ENCODE measurements at places on chromosomes 12 and 14. TPM values are rescaled to one million over a fixed set of nuclear protein-coding genes. Genes with fewer than 3 reads are reported as not detected.
A peak's percentile ranks its signal among the peaks of the same experiment; 100 is the strongest.

DNA sequence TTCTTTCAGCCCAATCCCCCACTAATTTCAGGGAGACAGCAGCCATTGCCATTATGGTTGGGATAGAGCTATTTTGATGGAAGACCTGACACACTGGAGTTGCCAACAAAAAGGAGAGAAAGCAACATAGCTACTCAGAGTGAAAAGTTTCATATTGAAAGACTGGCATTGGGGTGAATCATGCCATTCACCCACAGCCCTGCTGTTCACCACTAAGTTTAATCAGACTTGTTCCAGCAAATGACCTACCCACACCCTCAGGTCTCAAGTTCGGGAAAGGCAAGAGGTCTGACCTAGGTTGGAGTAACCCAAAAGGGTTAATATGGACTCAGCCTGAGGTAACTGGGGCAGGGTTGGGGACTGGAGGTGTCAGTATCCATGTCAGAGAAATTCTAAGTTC, 169.2 kb downstream of the PAWR start:
- H3K36me3 ChIP-seq: no peaks in the 10 kb centered on the region
- H3K27ac ChIP-seq: no peak overlapping the region
- H3K27me3 ChIP-seq: no peaks in the 10 kb centered on the region
- no peak for DNase-seq
- H3K4me1 ChIP-seq: no peaks in the 10 kb centered on the region

- H3K4me3 ChIP-seq: no peak overlapping the region
- H3K27me3 ChIP-seq: no peaks in the 10 kb centered on the region
- no peaks in the 10 kb centered on the region for H3K36me3 ChIP-seq
- no peak overlapping the region for H3K27ac ChIP-seq
- DNase-seq: no peak
Observed at GRCh38 chr12:92000597-92000996, 145.0 kb downstream of the BTG1 start.

DNA sequence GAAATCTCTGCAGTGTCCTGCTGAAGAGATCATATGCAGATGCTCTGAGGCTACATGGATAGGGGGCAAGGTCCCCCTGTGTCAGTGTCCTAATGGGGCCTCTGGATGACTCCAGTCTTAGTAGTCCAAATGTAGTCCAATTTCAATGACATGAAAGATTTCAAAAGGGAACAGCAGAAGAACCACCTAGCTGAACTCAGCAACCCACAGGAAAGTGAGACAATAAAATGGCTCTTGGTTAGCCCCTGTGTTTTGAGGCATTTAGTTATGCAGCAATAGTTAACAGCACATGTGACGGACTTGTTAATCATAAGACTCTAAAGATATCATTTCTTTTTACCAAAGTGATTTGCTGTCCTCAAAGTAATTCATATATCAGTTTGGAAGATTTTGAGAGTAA, 22.7 kb downstream of the CCDC198 start:
- H3K4me1 ChIP-seq: no peaks in the 10 kb centered on the region
- no peak overlapping the region for H3K4me3 ChIP-seq
- H3K27me3 ChIP-seq: no peaks in the 10 kb centered on the region
- H3K36me3 ChIP-seq: no peaks in the 10 kb centered on the region

DNA sequence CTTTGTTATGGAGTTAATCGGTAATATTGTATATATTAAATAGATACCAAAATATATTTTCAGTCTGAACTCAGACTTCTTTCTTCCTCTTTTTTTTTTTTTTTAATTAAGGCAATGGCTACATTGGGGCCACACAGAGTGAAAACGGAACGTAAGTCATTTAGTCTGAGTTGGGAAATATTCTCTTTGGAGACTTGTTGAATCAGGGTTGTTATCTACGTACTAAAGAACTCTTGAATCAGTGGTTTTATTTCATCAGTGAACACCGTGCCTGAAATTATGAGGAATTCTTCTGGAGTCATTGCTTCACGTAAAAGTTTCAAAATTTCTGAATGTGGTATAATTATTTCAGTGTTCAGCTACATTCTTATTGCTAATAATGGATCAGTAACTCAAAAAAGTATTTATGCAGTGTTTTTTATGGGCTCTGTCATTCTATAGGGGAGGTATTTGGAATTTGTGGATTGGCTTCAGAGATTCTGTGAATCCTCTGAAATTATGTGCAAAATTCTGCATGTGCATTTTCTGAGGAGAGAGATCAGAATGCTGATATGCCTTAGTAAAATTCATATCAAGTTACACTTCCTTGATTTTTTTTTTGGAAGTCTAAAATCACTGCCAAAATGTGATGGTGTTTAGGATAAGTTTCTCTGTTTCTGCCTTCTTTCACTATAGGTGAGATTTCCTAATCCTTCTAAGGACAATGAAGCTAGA, 39.6 kb downstream of the BRMS1L start:
- no peak for DNase-seq
- H3K4me3 ChIP-seq: no peak overlapping the region
- H3K4me1 ChIP-seq: no peaks in the 10 kb centered on the region
- no peaks in the 10 kb centered on the region for H3K27me3 ChIP-seq
- H3K27ac ChIP-seq: no peak overlapping the region

DNA sequence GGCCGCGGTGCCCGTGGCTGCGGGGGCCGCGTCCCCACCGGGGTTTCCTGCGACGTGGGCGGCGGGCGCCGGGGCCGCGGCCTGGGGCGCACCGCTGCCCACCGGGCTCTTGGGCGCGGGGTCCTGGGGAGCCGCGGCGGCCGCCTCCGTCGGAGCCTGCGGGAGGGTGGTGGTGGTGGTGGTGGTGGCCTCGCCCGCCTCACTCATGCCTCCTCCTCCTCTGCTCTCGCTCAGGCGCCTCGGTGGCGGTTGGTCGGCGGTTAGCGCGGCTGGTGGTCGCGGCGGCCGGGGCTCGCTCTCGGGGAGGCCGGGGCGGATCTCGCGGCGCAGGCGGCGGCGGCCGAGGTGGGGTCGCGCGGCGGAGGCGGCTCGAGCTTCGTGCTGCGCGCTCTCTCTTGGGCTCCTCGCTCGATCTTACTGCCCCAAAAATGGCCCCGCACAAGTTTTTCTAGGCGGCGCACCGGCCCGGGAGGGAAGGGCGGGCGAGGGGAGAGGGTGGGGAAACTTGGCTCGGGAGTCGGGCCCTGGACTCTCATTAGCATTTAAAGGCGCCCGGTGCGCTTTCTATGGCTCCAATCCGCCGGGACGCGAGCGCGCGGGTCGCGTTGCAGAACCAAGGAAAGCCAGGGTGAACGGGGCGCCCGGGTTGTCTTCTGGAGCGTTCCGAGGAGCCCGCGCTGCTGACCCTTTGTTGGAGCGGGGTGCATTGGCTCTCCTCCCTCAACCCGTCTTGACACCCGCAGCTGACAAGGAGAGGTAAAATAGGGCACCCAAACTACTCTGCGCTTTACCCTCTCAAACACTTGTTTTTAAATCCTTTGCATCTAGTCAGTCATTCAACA, at the start of gene YBX3:
YBX3 (minus strand) TSS at position 419 of the 842 bp plus-strand sequence; CDS start at position 207, 212 bp downstream.
- peak within 1 kb of the TSS; percentile 96 for H3K4me3 ChIP-seq
- H3K27ac ChIP-seq: peak within 1 kb of the TSS; percentile 96
- no peaks in the 10 kb centered on the region for H3K27me3 ChIP-seq
- no peaks in the 10 kb centered on the region for H3K36me3 ChIP-seq

GRCh38 chr14:20675669-20676068, 8.7 kb upstream of the RNASE4 start:
- no peak for DNase-seq
- H3K4me1 ChIP-seq: peaks cover 6% of the 10 kb centered on the region
- no peaks in the 10 kb centered on the region for H3K27me3 ChIP-seq
- H3K4me3 ChIP-seq: no peak overlapping the region
- no peak overlapping the region for H3K27ac ChIP-seq
- no peaks in the 10 kb centered on the region for H3K36me3 ChIP-seq

- no peaks in the 10 kb centered on the region for H3K4me1 ChIP-seq
- H3K27ac ChIP-seq: no peak overlapping the region
- H3K36me3 ChIP-seq: no peaks in the 10 kb centered on the region
- no peaks in the 10 kb centered on the region for H3K27me3 ChIP-seq
- no peak overlapping the region for H3K4me3 ChIP-seq
Observed at GRCh38 chr14:79306546-79306945, 904.8 kb downstream of the DIO2 start.

DNA sequence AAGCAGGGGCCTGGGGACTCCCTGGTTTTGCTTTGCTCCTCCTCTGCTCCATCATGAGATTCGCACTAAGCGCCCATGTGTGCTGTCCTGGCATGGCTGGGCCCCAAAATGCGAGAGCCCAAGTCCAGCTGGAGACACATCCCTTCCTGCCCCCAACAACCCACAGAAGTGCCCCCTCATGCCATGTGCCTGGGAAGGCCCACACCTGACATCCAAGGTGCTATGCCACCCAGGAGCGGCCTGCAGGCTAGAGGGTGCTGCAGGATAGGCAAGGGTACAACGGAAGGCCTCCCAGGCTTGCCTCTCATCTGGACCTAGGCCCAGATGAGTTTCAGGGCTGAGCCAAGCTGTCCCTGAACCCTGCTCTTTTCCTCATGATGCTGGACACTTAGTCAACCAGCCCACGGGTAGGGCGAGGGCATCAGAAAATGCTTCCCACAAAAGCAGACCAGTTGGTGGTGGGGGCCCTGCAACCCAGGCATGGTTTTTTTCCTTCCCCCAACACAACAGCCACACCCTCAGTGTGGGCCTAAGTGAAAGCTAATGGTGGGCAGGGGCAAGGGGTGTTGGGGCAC, 13.2 kb upstream of the KRT80 start:
- no peaks in the 10 kb centered on the region for H3K36me3 ChIP-seq
- DNase-seq: no peak
- H3K27ac ChIP-seq: no peak overlapping the region
- H3K4me3 ChIP-seq: no peak overlapping the region
- H3K4me1 ChIP-seq: no peaks in the 10 kb centered on the region

GRCh38 chr14:23171222-23171975, 12.1 kb downstream of the SLC7A8 start:
- no peak for DNase-seq
- peaks cover 19% of the 10 kb centered on the region for H3K4me1 ChIP-seq
- H3K27me3 ChIP-seq: no peaks in the 10 kb centered on the region
- H3K36me3 ChIP-seq: no peaks in the 10 kb centered on the region
- no peak overlapping the region for H3K4me3 ChIP-seq

DNA sequence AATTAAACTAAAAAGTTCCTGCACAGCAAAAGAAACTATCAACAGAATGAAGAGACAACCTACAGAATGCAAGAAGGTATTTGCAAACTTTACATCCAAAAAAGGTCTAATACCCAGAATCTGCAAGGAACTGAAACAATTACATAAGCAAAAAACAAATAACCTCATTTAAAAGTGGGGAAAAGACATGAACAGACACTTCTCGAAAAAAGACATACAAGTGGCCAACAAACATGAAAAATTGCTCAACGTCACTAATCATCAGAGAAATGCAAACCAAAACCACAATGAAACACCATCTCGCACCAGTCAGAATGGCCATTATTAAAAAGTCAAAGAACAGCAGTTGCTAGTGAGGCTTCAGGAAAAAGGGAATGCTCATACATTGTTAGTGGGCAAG, 15.2 kb downstream of the PDE6H start:
- H3K4me3 ChIP-seq: no peak overlapping the region
- no peaks in the 10 kb centered on the region for H3K36me3 ChIP-seq
- H3K4me1 ChIP-seq: no peaks in the 10 kb centered on the region
- H3K27me3 ChIP-seq: no peaks in the 10 kb centered on the region
- DNase-seq: no peak

DNA sequence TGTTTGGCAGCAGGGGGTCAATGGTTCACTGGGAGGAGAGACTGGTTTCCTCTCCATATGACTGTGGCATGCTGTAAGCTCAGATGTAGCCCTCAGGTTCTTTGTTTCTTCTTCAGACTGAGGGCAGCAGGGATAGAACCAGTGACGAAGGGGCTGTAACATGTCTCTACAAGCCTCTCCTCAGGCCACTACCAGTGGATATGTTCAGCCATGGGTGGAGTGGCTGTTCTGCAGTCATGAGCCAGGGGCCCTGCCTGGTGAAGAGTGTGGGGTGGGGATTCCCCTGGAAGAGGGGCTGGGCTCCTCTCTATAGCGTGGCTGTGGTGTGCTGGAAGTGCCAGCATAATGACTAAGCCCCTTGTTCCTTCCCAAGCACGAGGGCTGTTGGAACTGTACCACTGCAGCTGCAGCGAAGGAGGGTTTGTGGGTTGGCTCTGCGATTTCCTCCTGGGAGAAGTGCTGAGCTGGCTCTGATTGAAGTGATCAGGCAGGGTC, 55.8 kb downstream of the CMAS start:
- no peaks in the 10 kb centered on the region for H3K4me1 ChIP-seq
- peak; percentile 24 for DNase-seq
- H3K36me3 ChIP-seq: no peaks in the 10 kb centered on the region
- no peaks in the 10 kb centered on the region for H3K27me3 ChIP-seq
- H3K4me3 ChIP-seq: no peak overlapping the region

GRCh38 chr14:84202486-84202885, 1327.5 kb upstream of the FLRT2 start:
- DNase-seq: no peak
- no peaks in the 10 kb centered on the region for H3K4me1 ChIP-seq
- no peaks in the 10 kb centered on the region for H3K36me3 ChIP-seq
- no peak overlapping the region for H3K27ac ChIP-seq

DNA sequence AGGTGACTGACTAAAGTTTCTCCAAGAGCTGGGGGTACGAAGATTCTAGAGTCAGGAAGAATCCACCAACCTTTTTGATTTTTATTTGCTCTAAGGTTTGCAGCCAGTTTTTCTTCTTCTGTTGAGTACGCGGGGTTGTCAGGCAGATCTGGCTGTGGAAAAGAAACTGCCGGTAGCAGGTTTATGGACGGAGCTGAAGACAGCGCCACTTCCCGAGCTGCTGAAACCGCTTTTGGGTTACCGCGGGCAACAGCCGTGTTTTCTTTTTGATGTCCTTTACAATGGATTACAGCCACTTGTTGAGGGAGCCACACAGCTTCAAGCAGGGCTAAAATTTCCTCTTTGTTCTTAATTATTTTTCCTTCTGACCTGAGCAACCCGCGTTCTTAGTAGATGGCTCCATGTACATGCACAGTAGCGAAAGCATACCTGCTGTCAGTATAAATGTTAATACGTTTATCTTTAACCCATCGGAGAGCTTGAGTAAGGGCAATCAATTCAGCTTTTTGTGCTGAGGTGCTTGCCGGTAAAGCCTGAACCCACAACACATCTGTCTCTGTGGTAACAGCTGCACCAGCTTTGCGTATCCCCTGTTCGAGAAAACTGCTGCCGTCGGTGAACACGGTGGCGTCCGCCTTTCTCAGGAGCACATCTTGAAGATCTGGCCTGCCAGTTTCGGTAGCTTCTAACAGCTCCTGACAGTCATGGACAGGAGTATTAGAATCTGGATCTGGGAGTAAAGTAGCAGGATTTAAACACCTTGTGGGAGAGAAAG, 674.3 kb downstream of the TMEM121 start:
- H3K4me3 ChIP-seq: no peak overlapping the region
- H3K27me3 ChIP-seq: no peaks in the 10 kb centered on the region
- H3K27ac ChIP-seq: no peak overlapping the region

DNA sequence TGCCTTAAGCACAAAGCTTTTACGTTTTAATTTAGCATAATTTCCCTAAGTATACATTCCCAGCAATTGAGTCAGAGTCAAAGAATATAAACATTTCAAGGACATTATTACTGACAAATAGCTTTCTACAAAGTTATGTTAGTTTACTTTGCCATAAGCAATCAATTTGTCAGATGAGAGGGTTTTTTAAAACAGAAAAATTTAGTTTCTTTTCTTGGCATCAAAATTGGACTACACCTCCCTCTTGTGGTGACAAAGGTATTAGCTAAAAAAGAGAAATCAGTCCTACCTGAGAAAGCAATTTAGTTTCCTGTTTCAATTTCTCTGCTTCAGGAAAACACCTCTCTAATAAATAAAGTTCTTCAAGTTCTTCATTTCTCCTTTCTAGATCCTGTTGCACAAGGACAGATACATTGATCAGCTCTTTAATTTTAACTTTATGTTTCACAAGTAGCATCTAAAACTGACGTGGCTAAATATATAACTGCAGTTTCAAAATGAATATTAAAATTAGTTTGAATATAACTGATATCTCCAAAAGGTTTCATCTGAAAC, 39.9 kb downstream of the DNAI7 start:
- H3K27me3 ChIP-seq: no peaks in the 10 kb centered on the region
- no peak overlapping the region for H3K4me3 ChIP-seq
- no peaks in the 10 kb centered on the region for H3K4me1 ChIP-seq
- no peak overlapping the region for H3K27ac ChIP-seq

TAS2R14 gene
- total RNA-seq: 1.8 TPM

KRT72 gene
- total RNA-seq: 0.25 TPM

WNT1 gene
- total RNA-seq: not detected

Measured in colonic mucosa (tissue), 4 donors.